HCT116 (cell line): ENCODE measurements at places on chromosomes 4 and X. TPM values are rescaled to one million over a fixed set of nuclear protein-coding genes. Genes with fewer than 3 reads are reported as not detected.

CENPVL1 gene
- total RNA-seq, result not detected

PPP2R2C gene
- total RNA-seq, result 32.9 TPM

AADAT gene
- total RNA-seq, result 15.4 TPM

REELD1 gene
- 0.25 TPM for total RNA-seq

ATOH1 gene
- total RNA-seq, result not detected

CT83 gene
- total RNA-seq, result not detected

JADE3 gene
- total RNA-seq, result 14.3 TPM

PNMA6A gene
- not detected for total RNA-seq

PRDM8 gene
- total RNA-seq, result 1.4 TPM

TRAM1L1 gene
- not detected for total RNA-seq

SPANXD gene
- total RNA-seq, result not detected

GBA3 gene
- not detected for total RNA-seq

CLDN22 gene
- total RNA-seq, result not detected

TRIM60 gene
- not detected for total RNA-seq

F8A2 gene
- total RNA-seq, result not detected

IL2 gene
- total RNA-seq, result 1.3 TPM

H2BW2 gene
- not detected for total RNA-seq

RPS6KA6 gene
- not detected for total RNA-seq

CENPC gene
- 15.4 TPM for total RNA-seq

ZFX gene
- total RNA-seq, result 28.1 TPM

PASD1 gene
- not detected for total RNA-seq

FGF16 gene
- not detected for total RNA-seq

DMRTC1 gene
- total RNA-seq, result not detected

SLC49A3 gene
- total RNA-seq, result 5.5 TPM

RPA4 gene
- 0.20 TPM for total RNA-seq
